ENCODE measurements at places on chromosomes 13 and 19.

- no peak for DNase-seq
These were observed 17.3 kb downstream of the ANKRD24 start for GRCh38 chr19:4199699-4200293.

- DNase-seq: no peak
These were observed 29.0 kb upstream of the SLITRK6 start for GRCh38 chr13:85828094-85828684.

DNA sequence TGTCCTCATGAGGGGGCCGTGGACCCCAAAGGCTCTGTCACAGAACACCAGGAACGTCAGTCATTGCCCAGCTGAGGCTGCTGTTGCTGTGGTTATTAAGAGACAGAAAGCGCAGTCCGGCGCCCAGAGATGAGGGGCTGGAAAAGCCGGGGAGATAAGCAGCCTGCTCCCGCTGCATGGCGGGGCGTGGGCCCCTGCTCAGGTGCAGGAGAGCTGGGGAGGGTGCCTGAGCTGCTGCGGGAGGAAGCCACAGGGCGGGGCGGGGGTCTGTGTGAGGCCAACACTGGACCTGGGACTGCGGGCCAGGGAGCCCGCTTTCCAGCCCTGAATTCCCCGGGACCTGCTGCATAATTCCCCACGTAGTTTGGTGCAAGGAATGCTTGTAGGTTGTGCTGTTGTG, 11.3 kb downstream of the SOX1 start:
- DNase-seq: no peak

DNA sequence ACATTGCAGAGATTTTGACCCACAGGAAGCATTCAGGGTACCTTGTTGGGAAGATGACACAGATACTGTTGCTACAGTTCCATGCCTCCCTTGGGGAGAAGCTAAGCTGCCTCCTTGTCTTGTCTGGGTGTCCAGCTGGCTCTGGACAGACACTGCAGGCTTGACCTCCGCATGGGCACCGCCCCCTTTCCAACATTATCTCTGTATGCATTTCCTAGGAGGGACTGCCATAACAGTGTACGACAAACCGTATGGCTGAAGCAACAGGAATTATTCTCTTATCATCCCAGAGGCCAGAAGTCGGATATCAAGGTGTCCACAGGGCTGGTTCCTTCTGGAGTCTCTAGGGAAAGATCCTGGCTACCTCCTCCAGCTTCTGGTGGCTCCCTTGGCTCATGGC, 67.0 kb upstream of the USE1 start:
- no peak for DNase-seq

GRCh38 chr13:113791761-113792160, 32.7 kb downstream of the TMEM255B start:
- DNase-seq: no peak
